Activated T-helper 1 cell treated with anti-CD3 and anti-CD28 coated beads, Interleukin-2, amount 50 U/mL, for 16 hours (primary cell): ENCODE measurements at places on chromosomes 7 and 10.

DNA sequence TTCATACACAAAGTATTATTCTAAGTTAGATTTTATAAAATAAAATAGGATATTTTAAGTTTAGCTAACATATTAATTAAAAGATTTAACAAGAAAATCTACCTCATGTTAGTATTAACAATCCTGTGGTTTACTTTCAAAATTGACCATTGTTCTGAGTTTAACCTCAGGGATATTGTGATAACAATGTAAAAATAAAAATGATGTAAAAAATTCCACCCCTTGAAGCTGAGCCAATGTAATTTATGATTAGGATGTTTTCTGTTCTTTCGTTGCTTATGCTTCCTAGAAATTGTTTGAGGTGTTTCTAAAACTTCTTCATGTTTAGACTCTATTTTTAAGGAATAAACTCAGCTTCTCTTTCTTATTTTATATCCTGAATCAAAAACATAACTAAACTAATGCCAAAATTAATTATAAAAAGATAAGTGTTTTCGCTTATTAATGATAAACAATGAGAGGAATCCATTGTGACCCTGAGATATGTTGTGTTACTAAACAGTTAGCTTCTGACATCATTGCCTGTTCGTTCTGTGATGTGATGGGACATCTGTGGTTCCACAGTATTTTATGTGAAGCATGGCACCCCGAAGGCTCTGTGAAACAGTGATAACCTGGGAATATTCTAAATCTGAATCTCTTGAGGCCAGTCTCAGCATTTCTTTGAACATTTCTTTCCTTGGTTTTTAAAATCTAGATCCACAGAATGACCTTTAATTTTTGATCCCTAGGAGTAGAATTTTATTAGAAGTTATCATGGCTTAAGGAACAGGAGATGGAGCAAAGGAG lies 340.8 kb downstream of the ARL4A start:
- DNase-seq = no peak

DNA sequence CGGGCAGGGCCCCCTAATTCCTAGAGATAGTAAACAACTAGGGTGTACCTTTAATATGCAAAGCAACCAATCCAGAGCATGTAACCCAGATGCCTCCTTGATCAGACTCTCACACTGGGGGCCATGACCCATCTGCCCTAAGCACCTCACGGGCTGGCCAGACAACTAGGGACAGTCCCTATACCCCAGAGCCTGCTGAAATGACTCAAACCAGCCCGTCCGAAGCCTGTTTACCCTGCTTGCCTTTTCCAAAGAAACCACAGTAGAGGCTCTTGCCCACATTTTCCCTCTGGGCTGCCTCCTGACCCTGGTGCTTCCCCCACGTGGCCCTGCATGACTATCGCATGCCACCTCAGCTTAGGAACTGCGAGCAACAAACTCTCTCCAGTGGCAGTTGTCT lies 46.2 kb downstream of the RGS10 start:
- no peak for DNase-seq

GRCh38 chr7:29042824-29043231 lies 84.7 kb upstream of the TRIL start:
- DNase-seq = no peak

DNA sequence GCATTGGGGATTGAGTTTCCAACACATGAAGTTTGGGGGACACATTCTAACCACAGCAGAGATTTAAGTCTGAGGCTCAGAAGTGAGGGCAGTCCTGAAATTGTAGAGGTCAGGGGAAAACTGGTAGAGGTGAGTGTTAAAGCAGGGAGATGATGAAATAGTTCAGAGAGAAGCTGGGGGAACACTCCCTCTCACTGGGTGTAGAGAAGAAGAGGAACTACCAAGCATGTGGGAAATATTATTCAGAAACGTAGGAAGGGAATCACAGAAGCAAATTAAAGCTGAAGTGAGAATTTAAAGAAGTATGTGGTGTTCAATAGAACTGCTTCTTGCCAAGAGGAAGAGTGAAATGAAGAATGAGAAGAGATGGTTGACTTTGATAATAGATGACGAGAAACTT lies 121.5 kb upstream of the FAM3C start:
- DNase-seq = no peak

GRCh38 chr7:95886501-95887090 lies 114.2 kb downstream of the DYNC1I1 start:
- DNase-seq = no peak

DNA sequence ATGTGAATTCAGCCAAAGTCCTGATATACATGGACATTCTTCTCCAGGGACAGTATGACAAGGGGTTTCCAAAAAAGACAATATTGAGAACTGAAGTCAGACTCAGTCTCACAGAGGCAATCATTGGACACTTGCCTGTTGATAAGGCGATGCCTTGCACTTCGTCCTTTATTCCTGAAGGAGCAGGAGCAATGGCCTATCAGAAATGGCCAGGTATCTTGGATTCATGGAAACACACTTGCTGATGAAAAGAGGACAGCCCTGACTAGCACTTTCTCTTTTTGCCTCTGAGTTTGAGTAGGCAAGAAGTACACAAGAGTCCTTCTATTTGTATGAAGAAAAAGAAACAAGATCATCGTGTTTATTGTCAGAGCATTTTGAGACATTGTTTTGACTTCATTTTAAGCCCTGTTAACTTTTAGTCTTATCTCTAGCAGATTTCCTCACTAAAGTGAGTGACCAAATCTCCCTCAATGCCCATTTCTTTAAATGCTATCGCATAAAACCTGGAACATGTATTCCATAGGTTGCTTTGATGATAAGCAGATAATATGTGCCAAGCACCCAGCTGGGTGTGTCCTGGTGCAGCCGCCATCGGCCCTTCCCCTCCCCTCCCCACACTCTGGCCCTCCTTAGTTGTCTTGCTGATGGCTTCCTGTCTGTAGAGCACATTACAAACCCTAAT lies 26.6 kb downstream of the ST8SIA6 start:
- DNase-seq = no peak

GRCh38 chr7:24907311-24907886 lies 72.6 kb downstream of the OSBPL3 start:
- DNase-seq = no peak

DNA sequence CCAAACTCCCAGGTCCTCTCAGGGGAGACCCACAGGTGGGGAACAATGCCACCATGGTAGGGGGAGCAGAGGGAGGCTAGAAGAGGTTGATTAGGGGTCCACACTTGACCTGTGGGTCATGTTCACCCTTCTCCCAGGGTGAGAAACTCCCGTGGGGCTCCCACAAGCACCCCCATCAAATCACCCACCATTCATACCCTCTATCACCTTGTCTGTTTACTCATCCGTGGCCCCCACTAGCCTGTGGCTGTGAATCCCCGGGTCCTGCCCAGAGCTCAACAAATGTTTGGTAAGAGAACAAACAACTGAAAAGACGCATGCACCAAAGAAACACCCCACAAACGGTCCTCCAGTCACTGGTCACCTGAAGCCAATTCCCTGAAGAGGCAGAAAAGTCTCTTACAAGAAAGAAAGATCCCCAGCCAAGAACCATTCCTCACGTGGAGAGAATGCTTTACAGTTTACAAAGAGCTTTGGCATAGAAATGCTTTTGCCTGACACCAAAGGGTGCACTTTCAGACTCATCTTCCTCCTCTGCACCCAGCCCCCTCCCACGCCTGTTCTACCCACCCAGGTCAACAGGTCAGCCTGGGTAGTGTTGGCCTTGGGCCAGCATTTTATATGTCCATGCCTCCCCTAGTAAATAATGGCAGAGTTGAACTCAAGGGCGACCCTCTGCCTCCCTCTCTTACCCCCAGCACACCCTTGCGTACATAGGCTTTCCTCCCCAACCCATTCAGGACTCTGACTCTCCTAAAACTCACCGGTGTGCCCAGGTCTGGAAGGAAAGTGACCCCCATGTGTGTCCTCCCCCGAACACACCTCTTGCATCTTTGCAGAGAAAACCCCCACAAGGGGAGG lies 1.9 kb downstream of the ZCCHC24 start:
- DNase-seq = no peak

DNA sequence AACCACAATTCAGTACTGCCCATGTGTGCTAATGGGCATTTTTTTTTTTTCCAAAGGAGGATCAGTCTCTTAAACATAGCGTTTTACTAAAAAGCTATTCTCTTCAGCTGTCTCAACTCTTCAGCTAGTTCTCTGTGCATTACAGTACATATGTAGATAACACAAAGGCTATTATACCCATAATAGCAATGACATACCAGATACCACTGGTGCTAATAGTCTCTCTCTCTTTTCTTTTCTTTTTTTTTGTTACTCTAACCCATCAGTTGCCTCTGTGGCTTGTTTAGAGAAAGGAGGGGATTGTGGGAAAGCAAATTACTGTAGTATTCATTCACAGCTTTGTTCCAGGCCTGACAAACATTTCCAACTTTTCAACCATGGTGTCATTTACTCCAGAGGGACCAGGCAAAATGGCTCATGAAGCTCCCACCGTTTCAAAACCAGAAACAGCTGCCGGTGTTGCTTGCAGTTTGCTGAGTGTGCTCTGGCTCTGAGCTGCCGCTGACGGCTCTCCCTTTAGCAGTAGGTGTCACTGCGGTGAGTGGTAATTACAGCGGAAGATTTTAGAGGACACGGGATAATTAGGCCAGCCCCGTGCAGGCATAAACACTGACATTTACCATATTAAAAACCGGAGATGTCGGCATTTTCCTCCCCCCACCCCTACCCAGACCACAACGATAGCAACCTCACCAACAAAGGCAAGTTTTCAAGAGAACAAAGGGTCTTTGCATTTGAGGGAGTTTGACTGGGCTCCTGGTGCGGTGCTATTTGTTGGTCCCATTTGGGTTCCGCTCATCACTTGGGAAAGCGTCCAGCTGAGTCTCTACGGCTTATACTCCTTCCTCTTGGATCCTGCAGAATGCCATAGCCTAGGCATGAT lies 1005.5 kb downstream of the KCNMA1 start:
- DNase-seq = no peak

GRCh38 chr7:26443751-26444150 lies 152.1 kb downstream of the SNX10 start:
- DNase-seq = no peak

GRCh38 chr7:148819697-148820360 lies 64.3 kb downstream of the EZH2 start:
- DNase-seq = no peak

- DNase-seq = no peak
Observed at GRCh38 chr7:117974891-117975290, 101.7 kb upstream of the CTTNBP2 start.

GRCh38 chr7:38335128-38335491 lies 61.7 kb upstream of the TARP start:
- no peak for DNase-seq

DNA sequence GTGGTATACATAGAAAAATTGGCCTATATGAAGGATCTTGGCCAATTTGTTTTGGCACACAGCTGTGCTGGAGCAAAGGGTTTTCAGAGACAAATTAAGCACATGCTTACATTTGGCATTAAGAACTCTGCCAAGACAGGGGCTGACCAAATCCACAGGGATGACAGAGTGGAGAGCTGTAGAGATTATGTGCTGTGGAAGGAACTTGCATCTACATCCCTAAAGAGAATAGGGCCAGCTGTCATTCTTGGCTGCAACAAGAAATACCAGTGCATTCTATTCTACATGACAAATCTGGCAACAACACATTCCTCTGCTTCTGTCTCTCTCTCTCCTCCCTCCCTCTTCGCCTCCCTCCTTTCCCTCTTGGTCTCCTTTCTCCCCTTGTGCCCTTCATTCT lies 75.6 kb downstream of the POM121L12 start:
- DNase-seq = no peak

DNA sequence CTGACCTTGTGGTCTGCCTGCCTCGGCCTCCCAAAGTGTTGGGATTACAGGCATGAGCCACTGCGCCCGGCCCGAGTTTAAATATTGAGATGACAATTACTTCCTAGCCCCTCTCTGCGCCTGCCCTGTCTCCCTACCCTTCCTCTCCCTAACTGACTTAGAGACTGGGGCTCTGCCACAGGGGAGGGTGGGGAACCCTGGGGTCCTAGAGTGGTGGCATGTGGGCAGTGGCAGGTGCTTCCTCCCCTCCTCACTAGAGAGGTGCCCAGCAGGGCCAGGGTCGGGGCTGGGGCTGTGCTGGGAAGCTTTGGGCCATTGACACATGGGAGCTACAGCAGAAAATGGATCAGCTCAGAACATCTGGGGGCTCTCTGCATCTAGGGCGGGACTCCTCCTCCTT lies 7.0 kb upstream of the ACHE start:
- DNase-seq = no peak

- no peak for DNase-seq
Observed at GRCh38 chr10:97827702-97828291, 21.8 kb upstream of the GOLGA7B start.

GRCh38 chr10:21523557-21524008 lies 1.9 kb downstream of the SKIDA1 start:
- DNase-seq = no peak

GRCh38 chr10:119207713-119208552 lies 562 bp downstream of the GRK5 start:
- DNase-seq = peak; percentile 11

DNA sequence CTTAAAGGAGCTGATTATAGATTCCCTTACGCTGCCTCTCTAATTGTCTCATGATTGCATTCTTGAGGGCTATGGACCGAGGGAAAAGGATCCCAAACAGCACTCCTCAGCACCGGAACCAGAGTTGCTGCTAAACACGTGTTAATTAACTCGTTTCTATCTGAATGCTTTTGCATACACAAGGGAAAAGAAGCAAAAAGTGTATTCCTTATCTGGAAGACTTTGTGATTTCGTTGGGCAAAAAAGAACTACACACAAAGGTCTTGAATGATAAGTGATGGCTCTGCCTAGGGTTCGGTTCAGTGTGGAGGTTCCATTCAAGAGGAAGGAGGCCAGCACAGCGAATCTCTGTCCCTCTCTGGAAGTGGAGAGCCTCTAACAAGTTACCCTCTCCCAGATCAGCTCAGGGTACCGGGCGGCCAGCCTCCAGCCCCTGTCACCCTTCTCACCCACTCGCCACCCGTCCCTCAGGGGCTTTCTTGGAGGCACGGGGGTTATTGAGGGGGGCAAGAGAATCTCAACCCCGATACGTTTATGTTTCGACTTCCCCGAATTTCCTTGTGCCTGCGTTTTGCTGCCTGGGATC lies 515 bp upstream of the SLC4A2 start:
- no peak for DNase-seq

DNA sequence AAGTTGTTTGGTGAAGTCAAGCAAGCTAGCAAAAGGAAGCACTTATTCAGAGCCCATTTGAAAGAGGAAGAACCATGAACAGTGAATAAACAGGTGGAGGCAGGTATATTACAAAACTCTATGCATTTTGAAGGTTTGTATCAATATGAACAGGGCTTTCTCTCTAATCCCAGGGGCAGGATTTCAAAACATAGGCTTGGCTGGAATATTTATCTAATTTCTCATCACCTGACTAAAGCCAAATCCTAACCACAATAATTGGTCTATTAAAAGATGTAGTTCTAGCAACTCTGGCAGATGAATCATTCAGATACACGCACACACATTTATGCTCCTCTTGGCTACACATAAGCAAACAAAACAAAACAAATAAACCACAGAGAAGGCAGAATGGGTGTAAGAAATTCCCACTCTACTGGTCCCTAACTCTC lies 554.4 kb downstream of the INHBA start:
- DNase-seq = no peak

GRCh38 chr10:111439034-111439842 lies 362.4 kb downstream of the ADRA2A start:
- no peak for DNase-seq

- no peak for DNase-seq
Observed at GRCh38 chr10:71475243-71475871, 78.6 kb downstream of the CDH23 start.

- no peak for DNase-seq
Observed at GRCh38 chr10:21078410-21079329, 181.6 kb upstream of the NEBL start.

- DNase-seq = no peak
Observed at GRCh38 chr7:26309089-26309488, 17.4 kb downstream of the SNX10 start.
